ENCODE measurements at places on chromosomes 1 and 21.

DNA sequence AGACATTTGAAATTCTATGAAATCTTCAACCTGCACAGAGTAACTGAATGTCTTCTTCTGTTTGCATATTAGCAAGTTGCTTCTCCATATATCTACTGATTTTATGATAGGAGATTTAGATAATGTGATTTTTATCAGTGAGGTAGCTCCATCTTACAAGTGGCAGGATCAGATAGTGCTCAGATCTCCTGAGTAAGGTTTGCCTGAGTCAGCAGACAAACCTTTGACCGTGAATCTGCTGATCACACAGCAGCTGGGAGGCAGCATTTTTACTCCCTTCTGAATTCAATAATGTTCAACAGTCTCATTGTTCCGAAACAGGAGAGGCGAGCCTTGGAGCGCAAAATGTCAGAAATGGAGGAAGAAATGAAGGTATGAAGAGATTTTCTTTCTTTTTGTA, 141.4 kb downstream of the SYT2 start:
- no peak for DNase-seq

DNA sequence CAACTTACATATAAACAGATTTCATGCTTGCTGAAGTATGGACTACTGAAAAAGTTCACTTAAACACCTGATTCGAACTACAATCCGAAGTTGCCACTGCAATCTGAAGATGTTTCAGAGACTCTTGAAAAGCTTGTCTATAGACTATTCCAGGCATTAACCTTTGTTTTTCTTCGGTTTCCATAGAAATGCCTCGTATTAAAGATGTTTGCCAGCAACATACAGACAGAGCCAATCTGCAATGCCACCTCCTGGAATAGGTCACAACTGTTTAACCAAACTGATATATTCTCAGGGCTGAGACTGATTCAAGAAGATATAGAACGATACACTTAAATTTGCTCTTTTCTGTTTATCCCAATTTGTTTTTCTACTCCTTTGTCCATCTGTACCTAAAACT, 28.9 kb upstream of the DMRTB1 start:
- DNase-seq = peak; percentile 33

GRCh38 chr1:3364551-3364950, 89.9 kb upstream of the ARHGEF16 start:
- DNase-seq = no peak

DNA sequence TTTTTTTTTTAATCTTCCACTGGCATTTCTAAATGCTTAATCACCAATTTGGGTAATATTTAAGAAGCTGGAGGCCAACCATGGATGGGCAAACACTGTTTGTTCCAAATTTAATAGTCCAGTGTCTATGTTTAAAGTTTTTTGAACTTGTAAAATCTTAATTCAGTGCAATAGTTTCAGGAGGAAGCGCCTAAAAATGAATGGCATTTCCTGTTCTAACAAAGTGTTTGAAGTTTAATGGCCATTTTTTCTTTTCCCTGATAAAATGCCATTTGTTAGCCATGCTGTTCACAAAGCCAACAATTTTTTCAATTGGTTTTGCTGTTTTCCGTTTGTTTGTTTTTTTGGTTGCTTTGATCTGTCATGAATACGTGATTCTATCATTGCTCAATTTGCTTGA, 552.1 kb downstream of the LMO4 start:
- peak; percentile 12 for DNase-seq

DNA sequence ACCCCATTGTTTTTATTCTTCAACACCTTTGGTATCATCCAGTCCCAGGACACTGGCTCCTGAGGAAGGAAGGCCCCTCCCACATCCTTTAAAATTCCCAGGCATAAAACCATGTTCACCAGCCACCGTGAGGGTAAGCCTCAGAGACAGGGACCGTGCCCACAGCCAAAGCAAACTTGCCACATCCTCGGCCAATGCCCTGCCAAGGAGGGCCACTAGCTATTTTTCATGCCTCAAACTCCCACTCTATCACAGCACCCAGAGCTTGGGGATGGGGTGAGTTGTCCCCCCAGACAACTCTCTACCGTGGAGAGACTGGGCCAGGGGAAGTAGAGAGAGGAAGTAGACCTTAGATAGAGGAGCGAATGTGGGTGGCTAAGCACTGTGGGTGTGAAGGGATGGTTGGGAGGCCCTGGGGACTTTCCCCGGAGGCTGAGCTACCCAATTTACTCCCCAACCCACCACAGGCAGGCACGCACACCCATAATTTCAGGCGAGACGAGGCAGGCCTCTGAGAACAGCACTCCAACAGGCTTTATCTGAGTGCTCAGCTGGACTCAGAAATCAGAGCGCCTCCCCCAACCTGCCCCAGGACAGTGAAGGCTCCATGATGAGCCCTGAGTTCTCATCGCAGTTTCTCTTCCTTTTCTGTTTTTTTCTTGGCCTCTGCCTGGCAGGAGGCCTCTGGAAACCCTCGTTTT, 15.9 kb upstream of the BTG2 start:
- no peak for DNase-seq

GRCh38 chr1:223068900-223069665, 74.0 kb downstream of the TLR5 start:
- DNase-seq = no peak

DNA sequence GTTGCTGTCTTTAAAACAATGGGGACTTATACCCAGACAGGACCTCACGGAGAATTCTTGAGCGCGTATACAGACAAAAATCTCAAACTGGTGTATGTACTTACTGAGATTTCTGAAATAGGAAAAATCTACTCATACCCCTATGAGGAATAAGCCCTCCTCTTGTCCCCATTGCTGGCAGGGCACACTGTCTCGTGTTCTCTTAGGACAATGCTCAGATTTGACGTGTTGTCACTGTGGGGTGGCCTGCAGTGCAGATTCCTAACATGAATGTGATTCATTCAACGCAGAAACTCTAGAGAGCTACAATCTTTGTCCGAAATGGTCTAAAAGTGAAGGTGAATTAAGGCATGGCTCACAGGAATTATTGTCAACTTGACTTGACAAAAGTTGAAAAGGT, 31.1 kb upstream of the PDE9A start:
- no peak for DNase-seq

DNA sequence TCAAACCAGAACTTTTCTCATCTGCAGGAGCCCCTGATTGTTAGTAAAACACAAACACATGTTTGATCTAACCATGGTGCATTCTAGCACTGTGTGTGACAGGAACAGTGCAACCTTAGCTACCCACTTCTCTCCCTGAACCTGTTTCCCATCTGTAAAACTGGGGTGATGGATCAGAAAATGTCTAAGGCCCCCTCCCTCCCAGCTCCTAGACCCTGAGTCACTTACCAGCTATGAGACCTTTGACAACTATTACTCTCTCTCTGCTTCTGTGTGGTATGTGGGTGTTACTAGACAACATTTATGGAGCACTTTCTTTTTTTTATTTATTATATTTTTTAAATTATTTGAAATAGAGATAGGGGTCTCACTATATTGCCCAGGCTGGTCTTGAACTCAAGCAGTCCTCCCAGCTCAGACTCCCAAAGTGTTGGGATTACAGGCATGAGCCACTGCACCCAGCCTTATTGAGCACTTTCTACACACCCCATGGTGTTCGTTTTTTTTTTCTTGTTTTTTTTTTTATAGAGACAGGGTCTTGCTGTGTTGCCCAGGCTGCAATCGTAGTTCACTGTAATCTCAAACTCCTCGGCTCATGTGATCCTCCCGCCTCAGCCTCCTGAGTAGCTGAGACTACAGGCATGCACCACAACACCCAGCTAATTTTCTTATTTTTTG, 2.6 kb downstream of the INPP5B start:
- DNase-seq = no peak

DNA sequence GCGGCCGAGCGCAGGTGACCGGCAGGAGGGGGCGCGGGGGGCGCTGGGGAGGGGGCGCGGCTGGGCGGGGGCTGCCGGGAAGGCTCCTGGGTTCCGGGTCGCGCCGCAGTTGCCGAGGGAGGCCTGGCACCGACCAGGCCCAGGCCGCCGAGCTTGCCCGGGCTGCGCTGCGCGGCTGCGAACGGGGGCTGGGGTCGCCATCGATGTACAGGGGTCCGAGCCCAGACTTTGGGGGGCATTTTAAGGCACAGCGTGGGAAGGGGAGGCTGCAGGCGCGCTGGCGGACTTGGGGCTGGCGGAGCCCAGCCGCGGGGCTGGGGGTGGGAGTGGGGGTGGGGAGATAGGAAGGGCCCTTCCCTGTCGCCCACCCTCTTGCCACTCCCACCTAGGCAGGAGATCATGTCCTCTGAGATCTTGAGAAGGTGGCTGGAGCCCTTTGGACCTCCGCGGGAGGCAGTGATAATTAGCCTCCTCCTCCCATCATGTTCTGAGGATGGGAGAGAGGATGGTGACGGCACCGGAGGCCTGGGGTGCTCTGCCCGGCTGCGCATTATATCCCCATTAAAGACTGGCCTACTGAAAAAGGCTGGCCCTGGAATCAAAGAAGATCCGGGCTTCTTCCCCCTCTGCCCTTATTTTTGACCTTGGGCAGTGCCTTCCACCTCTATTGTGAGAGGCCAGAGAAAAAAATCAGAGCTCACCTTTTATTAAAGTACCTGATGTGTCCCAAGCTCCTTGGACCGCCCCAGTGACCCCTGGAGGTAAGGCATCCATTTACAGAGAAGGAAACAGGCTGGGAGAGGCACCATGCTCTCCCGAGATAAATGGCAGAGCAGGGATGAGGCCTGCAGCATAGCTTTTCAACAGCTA, 497 bp downstream of the FBXO44 start:
- no peak for DNase-seq

Measured in fibroblast of skin of back (primary cell).